ENCODE measurements at places on chromosomes 1 and 21.

DNA sequence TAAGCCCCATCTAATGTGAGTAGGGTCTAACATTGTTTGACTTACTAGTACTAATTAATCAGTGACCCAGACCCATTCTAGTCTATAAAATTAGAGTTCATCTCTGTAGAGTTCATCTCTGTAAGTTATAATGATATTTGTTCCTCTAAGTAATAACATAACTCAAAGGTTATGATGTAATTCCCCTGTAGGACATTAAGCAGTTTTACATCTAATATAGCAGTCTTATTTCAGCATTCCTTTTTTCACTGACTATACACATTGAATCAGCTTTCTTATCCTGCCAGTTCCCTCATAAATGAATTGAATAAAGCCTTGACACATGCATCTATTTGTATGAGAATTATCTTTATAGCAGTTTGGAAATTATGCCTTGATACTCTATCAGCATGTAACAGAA, 90.9 kb downstream of the SH3GLB1 start:
- no peak for DNase-seq

- DNase-seq = no peak
Measured at GRCh38 chr1:212124690-212125582, 89.4 kb downstream of the DTL start.

DNA sequence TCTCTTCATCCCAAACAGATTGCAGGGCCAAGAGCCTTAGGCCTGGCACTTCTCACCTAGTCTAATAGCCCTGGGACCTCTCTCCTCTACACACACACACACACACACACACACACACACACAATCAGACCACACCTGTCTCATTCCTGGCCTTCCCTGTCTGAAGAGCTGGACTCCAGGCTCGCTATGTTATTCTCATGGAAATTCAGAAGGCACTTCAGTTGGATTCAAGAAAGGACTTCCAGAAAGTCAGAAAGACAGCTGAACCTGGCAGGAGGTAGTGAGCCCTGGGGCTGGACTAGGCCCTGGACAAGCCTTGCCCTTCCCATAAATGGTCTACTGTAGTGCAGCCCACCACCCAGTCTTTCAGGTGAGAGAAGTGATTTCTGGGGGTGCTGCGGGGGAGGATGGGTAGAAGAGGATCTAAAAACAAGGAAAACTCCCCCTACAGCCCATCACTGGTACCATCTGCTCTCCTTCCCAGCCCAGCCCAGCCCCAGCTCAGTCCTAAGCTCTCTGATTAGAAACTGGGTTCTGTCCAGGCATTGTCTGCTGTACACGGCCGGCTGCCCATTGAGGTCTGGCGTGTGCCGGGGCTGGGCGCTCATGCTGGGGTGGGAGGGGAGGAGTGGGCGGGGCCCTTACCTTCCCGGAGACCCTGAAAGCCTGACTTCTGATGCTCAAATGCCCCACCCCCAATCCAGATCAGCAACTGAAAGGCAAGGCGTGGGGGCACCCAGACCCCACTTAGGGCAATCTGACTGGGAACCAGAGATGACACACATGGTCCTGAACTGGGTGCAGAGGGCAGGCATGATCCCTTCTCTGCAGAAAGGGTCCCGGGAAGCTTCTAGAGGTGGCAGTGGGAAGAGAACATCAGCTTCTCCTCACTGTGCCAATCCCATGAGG, 2.5 kb downstream of the KIF21B start:
- DNase-seq = no peak

- no peak for DNase-seq
Measured at GRCh38 chr1:225468270-225469020, 40.6 kb upstream of the LBR start.

DNA sequence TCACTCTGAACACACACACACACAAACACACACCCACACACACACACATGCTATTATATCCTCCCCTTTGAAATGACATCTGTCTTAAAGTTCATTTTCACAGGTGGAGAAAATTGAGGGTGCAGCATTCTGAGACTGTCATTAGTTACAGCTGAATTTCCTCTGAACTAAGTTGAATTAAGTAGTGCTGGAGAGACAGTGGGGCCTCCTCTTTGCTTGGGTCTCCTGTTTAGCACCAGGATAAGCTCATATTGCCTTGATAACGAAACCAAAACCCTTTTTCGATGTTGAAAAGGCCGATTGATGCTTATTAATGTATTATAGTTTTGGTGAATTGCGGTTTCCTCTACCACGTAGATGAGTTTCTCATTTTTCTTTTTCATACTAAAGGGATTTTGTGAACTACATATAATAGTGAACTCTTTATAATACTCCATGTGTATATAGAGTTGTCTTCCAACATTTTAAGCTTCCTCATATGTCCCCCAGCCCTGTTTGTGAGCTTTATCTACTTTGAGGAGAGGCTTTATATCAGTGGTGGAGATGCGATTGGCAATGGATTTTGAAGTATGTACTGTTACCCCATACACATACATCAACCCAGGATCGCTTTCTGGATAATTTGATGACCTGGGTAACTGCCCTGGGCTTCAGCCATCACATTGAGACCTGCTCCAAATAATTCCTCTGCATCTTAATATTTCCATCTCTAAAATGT, 17.4 kb downstream of the DYNLT5 start:
- no peak for DNase-seq

DNA sequence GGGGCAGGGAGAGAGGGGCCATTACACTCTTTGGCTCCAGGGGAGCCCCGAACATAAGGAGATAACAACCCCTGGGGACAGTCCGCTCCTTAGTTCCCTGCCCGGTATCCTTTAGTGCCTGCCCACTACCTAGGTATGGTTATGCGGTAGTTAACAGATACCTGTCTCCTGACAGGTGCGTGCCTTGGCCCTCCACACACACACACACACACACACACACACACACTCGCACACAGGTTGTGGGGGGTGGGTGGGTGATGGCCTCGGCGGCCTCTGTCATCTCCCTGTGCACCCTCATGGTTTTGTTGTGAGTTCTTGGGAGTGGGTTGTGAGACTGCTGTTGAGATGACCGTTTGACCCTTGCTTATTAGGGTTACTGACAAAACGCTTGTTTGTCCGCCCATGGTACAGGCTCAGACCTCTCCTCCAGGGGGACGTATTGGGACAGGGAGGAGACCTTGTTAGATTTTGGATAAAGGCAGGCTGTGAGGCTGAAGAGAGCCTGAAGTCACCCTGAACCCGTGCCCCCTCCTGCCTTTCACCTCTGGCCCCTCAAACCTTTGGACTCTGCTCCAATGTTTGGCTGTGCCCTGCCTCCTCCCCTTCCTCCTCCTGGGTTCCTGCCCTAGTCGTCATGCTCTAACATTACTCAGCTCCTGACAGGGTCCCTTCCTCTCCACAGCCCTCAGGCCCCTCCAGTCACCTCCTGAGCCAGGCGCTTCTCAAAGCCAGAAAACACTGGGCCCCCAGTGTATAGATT, 979 bp downstream of the RASSF5 start:
- no peak for DNase-seq

- DNase-seq = no peak
Measured at GRCh38 chr1:110159168-110159567, 8.9 kb downstream of the SLC6A17 start.

GRCh38 chr21:38439957-38440356, 58.3 kb downstream of the ERG start:
- DNase-seq = no peak

- no peak for DNase-seq
Measured at GRCh38 chr1:1013922-1014648, 788 bp downstream of the ISG15 start.

- no peak for DNase-seq
Measured at GRCh38 chr1:175521249-175522040, 221.9 kb downstream of the TNR start.

GRCh38 chr1:173330149-173330951, 123.2 kb upstream of the TNFSF4 start:
- DNase-seq = peak; percentile 14

GRCh38 chr1:171222936-171223335, 25.4 kb upstream of the FMO1 start:
- no peak for DNase-seq

- no peak for DNase-seq
Measured at GRCh38 chr1:205236951-205237475, 9.3 kb downstream of the TMCC2 start.

DNA sequence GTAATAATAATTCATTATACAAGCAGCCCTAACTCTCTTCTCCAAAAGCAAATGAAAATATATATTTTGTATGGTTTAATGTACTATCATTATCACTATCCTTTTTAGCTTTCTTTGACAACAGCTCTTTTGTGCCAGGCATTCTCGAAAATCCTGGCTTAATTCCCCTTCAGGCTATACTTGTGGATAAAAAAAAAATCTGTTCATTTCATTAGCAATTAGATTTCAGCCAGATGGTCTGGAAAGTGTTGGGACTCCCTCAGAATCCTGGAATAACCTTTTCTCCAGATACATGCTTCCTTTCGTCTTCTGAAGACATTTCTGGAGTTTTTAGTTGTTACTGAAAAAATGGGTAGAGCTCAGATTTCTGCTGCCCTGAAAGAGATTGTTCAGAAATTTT, 83.4 kb upstream of the PLPPR4 start:
- DNase-seq = no peak

- DNase-seq = no peak
Measured at GRCh38 chr1:6866825-6867224, 81.6 kb downstream of the CAMTA1 start.

DNA sequence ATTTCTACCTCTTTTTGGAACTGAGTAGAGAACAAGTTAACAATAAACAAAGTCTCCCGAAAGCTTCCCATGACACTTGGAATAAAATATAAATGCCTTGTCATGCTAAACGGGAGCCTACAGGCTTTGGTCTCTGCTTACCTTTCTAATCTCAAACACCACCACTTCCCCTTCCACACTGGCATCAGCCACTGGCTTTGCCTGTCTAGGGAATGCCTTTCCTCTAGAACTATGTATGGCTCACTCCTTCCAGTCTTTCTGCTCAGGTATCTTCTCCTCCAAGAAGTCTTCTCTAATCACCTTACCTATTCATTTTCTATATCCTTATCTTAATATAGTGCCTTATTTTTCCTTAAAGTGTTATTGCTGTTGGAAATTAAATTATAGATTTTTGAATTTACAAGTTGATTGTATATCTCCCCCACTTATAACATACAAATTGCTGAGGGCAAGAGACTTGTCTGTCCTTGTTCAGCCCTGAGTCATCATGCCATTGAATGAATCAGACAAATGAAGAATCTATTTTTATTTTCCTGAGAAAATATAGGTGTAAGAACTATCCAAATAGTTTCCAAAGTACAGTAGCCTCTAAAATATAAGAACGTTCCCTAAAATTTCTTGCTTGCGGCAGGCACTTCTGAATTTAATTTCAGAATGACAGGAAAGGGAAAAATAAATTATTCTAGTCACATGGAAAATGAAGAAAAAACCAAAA, 119.2 kb downstream of the TM2D1 start:
- no peak for DNase-seq

- DNase-seq = no peak
Measured at GRCh38 chr1:198253668-198254067, 96.9 kb downstream of the NEK7 start.

DNA sequence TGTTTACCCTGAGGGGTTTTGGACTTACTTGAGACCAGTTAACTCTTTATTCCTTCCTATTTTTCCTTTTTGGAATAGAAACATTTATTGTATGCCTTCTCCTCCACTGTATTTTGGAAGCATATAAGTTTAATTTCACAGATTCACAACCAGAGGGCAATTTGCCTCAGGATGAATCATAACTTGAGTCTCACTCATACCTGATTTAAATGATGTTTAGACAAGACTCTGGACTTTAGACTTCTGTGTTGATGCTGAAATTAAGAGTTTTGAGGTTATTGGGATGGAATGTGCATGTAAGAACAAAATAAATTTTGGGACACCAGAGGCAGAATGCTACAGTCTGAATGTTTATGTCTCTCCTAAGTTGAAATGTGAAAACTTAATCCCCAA, 7.1 kb upstream of the ADAM30 start:
- peak; percentile 4 for DNase-seq

DNA sequence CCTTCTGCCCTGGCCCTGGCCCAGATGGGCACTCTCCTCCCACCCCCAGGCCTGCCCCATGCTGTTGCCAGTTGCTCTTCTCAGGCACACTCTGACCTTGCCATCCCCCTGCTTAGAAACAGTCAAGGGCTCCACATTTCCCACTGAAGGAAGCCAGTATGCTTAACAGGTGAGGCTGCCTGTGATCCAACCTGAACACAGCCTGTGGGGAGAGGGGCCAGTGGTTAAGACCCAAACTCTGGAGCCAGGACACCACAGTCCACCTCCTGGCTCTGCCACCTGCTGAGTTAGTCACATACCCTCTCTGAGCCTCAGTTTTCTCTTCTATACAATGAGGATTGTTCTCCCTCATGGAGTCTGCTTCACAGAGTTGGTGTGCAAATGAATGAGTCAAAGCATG, 526.9 kb downstream of the MATN1 start:
- DNase-seq = no peak

GRCh38 chr1:21304488-21304887, 14.2 kb upstream of the ECE1 start:
- no peak for DNase-seq

DNA sequence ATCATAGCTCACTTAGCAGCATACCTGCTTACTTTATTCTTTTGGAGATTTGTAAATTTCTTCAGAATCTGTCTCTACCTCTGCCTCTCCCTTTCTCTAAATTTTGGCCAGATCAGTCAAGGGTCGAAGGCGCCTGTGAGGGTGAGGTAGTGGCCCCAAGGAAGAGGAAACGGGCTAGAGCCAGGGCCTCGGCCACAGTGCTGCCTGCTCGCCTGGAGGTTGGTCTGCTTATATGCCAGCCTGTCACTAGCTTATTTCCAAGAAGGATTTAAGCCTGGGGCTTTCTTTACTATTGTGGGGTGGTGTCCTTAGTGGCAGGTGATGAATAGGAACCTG, 19.6 kb downstream of the PEX14 start:
- no peak for DNase-seq

DNA sequence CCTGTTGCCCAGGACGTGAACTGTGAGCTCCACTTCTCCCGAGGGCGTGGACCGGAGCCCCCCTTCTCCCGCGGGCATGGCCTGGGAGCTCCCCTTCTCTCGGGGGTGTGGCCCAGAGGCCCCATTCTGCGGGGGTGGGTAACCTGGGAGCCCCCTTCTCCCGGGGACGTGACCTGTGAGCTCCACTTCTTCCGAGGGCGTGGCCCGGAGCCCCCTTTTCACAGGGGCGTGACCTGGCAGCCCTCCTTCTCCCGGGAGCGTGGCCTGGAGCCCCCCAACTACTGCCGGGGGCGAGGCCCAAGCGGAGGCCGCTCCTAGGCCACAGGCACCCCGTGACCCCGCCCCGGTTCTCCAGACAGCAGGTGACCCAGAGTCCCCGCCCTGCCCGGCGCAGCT, 320 bp downstream of the C1orf174 start:
- no peak for DNase-seq

GRCh38 chr1:174666248-174666647, 218.5 kb downstream of the GPR52 start:
- DNase-seq = no peak

- no peak for DNase-seq
Measured at GRCh38 chr21:15826147-15826780, 96.5 kb downstream of the USP25 start.
